ENCODE measurements at places on chromosomes 4 and X. TPM values are rescaled to one million over a fixed set of nuclear protein-coding genes. Genes with fewer than 3 reads are reported as not detected.
A peak's percentile ranks its signal among the peaks of the same experiment; 100 is the strongest.

CTAG2 gene
- not detected for total RNA-seq

TMEM35A gene
- not detected for total RNA-seq

ETNPPL gene
- not detected for total RNA-seq

LONRF3 gene
- total RNA-seq: 13.2 TPM

OPRPN gene
- total RNA-seq: not detected

ARHGAP36 gene
- not detected for total RNA-seq

GIMD1 gene
- total RNA-seq: not detected

CFAP299 gene
- not detected for total RNA-seq

SPANXA2 gene
- not detected for total RNA-seq

SYTL5 gene
- total RNA-seq: 0.21 TPM

ERCC6L gene
- total RNA-seq: 0.26 TPM

APOO gene
- total RNA-seq: 12.1 TPM

- H3K4me1 ChIP-seq: no peaks in the 10 kb centered on the region
- H3K36me3 ChIP-seq: no peaks in the 10 kb centered on the region
- peaks cover 9% of the 10 kb centered on the region for H3K27me3 ChIP-seq
- no peak overlapping the region for H3K27ac ChIP-seq
- no peak for DNase-seq
Measured at GRCh38 chrX:133574716-133575115, 159.4 kb upstream of the GPC4 start.

DNA sequence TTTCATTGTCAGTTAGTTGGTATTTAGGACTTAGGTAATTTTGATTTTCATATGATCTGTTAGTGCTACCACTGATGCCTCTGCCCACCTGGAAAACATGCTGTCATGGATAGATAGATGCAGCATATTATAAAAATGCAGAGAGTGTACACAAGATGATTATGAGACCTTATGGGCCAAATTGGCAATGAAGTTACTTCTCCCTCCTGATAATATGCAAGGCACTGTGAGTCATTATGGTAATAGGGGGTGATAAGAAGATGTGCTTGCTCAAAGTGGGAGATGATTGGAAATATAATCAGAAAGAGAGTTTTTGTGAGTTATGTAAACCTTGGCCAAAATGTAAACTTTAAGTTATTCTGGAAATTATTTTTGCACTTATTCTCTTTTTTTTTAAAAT lies 56.6 kb upstream of the RHOH start:
- no peak overlapping the region for H3K4me3 ChIP-seq
- DNase-seq: no peak
- H3K27me3 ChIP-seq: no peaks in the 10 kb centered on the region
- H3K36me3 ChIP-seq: no peaks in the 10 kb centered on the region
- H3K4me1 ChIP-seq: no peaks in the 10 kb centered on the region

- H3K4me1 ChIP-seq: no peaks in the 10 kb centered on the region
- H3K4me3 ChIP-seq: no peak overlapping the region
- no peak for DNase-seq
- no peaks in the 10 kb centered on the region for H3K36me3 ChIP-seq
- no peak overlapping the region for H3K27ac ChIP-seq
Measured at GRCh38 chr4:138259271-138259670, 17.1 kb upstream of the SLC7A11 start.

DNA sequence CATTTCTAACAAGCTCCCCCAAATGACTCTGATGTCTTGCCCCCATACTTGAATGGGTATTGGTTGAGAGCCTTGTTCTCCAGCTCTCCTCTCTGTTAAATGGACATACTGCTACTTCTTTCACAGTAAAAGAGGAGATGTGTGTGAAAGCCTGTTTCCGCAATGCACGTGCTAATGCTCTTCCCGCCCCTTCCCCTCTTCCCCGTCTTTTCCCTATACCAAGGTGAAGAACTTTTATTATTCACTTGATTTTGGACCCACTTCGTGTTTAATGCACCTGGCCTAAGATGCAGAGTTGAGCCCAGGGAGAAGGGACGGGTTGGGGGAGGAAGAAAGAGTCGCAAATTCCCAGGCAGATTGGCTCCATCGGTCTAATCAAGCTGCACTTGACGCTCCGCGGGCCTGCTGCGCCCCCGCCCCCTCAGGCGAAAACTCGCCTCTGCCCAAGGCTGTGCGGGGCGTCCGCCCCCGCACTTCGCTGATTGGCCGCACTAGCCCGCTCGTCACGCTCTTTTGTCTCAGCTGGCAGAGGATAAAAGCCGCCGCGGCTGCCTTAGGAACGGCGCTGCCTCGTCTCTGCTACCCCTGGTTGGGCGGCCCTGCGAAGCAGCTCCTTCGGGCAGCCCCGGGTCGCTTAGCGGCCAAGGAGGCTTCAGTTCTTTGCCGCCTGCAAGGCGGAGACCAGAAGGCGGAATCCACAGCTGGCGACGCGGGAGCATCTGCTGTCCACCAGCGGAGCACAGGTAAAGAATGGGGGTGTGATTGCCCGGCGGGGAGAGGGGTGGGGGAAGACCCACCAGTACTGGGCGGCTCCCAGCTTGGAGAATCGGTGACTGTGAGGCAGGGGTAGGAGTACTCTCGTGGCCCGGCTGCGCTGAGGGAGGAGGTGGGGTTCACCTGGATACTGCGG lies at the start of gene ZCCHC12:
Gene ZCCHC12, plus strand, starts transcription at position 562 of the 910 bp plus-strand sequence. CDS start 1,421 bp downstream, outside the sequence.
- DNase-seq: peak; percentile 64
- H3K4me3 ChIP-seq: peak within 1 kb of the TSS; percentile 35
- no peaks in the 10 kb centered on the region for H3K36me3 ChIP-seq
- no peak within 1 kb of the TSS for H3K27ac ChIP-seq
- no peaks in the 10 kb centered on the region for H3K27me3 ChIP-seq

GRCh38 chr4:173134426-173134825 lies 34.2 kb upstream of the GALNT7 start:
- no peaks in the 10 kb centered on the region for H3K4me1 ChIP-seq
- no peak for DNase-seq
- no peak overlapping the region for H3K4me3 ChIP-seq
- no peaks in the 10 kb centered on the region for H3K27me3 ChIP-seq

GRCh38 chrX:88136328-88136727 lies 610.7 kb upstream of the CPXCR1 start:
- no peaks in the 10 kb centered on the region for H3K4me1 ChIP-seq
- H3K27me3 ChIP-seq: no peaks in the 10 kb centered on the region
- no peak overlapping the region for H3K4me3 ChIP-seq
- DNase-seq: no peak

DNA sequence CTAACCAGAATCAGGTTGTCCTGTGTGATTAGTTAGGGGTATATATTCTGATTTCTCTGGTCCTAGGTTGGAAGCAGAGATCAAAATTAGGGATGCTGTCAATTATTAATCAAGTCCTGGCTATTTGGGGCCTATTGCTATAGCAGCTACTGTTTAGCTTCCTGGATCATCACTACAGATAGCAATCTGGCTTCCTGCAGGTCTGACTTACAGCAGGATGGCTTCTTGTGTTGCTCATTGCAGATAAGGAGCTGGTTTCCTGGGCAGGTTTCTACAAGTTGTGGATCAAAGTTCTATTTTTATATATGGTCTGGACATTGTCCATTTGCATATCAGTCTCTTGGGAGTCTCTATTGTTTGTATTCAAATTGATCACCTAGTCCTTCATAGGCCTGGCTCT lies 57.7 kb upstream of the C4orf54 start:
- H3K4me3 ChIP-seq: no peak overlapping the region
- H3K4me1 ChIP-seq: no peaks in the 10 kb centered on the region

- no peak for DNase-seq
- no peak overlapping the region for H3K4me3 ChIP-seq
- H3K4me1 ChIP-seq: no peaks in the 10 kb centered on the region
Measured at GRCh38 chrX:40808203-40808602, 72.9 kb upstream of the MED14 start.

GRCh38 chr4:18075823-18076433 lies 54.4 kb upstream of the LCORL start:
- H3K27me3 ChIP-seq: no peaks in the 10 kb centered on the region
- H3K4me1 ChIP-seq: no peaks in the 10 kb centered on the region
- H3K4me3 ChIP-seq: no peak overlapping the region

- H3K27ac ChIP-seq: no peak overlapping the region
- no peaks in the 10 kb centered on the region for H3K4me1 ChIP-seq
- no peaks in the 10 kb centered on the region for H3K27me3 ChIP-seq
- DNase-seq: no peak
- H3K4me3 ChIP-seq: no peak overlapping the region
- H3K36me3 ChIP-seq: no peaks in the 10 kb centered on the region
Measured at GRCh38 chrX:110665223-110666002, 130.2 kb downstream of the CHRDL1 start.

- H3K27ac ChIP-seq: no peak overlapping the region
- H3K36me3 ChIP-seq: no peaks in the 10 kb centered on the region
- no peaks in the 10 kb centered on the region for H3K27me3 ChIP-seq
- H3K4me1 ChIP-seq: no peaks in the 10 kb centered on the region
Measured at GRCh38 chr4:13095722-13096121, 388.4 kb downstream of the RAB28 start.

GRCh38 chr4:177489471-177490246 lies 47.4 kb upstream of the AGA start:
- DNase-seq: no peak
- H3K4me3 ChIP-seq: no peak overlapping the region
- H3K36me3 ChIP-seq: no peaks in the 10 kb centered on the region
- H3K27me3 ChIP-seq: no peaks in the 10 kb centered on the region

- DNase-seq: no peak
- no peak overlapping the region for H3K27ac ChIP-seq
- no peaks in the 10 kb centered on the region for H3K4me1 ChIP-seq
- H3K27me3 ChIP-seq: no peaks in the 10 kb centered on the region
- H3K36me3 ChIP-seq: no peaks in the 10 kb centered on the region
Measured at GRCh38 chr4:40446839-40447238, 111.7 kb downstream of the CHRNA9 start.

DNA sequence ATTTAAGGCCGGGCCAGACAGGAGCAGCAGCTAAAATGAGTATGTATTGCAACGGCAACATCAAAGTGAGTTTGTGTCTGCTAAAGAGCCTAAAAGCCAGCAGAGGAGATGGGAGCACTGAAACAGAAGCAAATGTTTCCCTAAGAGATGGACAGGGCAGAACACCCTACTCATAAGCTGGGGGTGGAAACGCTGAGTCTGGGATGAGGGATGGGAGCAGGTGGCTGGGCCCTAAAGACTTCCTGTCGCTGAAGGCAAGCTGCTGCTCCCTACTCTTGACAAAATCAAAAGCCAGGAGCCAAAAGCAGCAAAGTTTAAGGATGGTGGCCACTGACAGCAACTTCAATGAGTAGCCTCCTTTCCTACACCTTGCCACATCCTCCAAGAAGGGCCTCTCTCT lies 40.6 kb upstream of the NAP1L5 start:
- peaks cover 20% of the 10 kb centered on the region for H3K4me1 ChIP-seq
- H3K4me3 ChIP-seq: no peak overlapping the region
- H3K27ac ChIP-seq: peak overlapping the region; percentile 58
- H3K36me3 ChIP-seq: no peaks in the 10 kb centered on the region

- no peak overlapping the region for H3K4me3 ChIP-seq
- no peaks in the 10 kb centered on the region for H3K4me1 ChIP-seq
- no peaks in the 10 kb centered on the region for H3K27me3 ChIP-seq
- H3K27ac ChIP-seq: no peak overlapping the region
Measured at GRCh38 chr4:65467068-65467680, 203.1 kb downstream of the EPHA5 start.

DNA sequence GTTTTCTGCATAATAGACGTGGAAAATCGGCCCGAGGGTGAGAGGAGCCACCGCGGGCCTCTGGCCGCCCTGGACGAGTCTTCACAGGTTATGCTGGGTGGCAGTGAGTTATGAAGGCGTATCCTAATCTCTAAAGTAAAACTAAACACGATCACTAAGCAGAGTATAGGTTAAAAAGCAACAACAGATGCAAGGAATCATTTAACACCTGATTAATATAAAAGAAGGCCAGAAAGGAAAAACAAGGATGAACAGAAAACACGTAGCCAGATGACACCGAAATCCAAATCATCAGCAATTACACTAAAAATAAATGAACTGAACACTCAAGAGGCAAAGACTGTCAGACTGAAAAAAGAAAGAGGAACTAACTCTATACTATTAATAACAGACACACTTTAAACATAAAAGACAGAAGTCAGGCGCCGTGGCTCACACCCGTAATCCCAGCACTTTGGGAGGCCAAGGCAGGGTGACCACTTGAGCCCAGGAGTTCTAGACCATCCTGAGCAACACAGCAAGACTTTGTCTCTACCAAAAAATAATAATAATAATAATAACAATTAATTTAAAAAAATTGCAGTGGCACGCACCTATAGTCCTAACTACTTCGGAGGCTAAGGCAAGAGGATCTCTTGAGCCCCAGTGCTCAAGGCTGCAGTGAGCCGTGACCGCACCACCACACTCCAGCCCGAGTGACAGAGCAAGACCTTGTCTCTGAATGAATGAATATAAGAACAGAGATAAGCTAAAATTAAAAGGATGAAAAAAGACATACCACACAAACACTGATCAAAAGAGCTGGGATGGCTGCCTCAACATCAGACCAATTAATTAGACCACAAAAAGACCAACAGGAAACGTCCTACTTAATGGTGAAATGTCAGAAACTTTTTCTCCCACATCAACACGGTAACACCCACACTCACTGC lies 30.0 kb downstream of the CTBP1 start:
- H3K27me3 ChIP-seq: no peaks in the 10 kb centered on the region
- peak overlapping the region; percentile 33 for H3K27ac ChIP-seq
- no peaks in the 10 kb centered on the region for H3K36me3 ChIP-seq
- no peak for DNase-seq
- peaks cover 4% of the 10 kb centered on the region for H3K4me1 ChIP-seq
- H3K4me3 ChIP-seq: no peak overlapping the region

GRCh38 chr4:10129196-10130177 lies 12.9 kb upstream of the WDR1 start:
- no peaks in the 10 kb centered on the region for H3K4me1 ChIP-seq
- H3K36me3 ChIP-seq: no peaks in the 10 kb centered on the region
- H3K27me3 ChIP-seq: no peaks in the 10 kb centered on the region

- H3K36me3 ChIP-seq: no peaks in the 10 kb centered on the region
- no peaks in the 10 kb centered on the region for H3K27me3 ChIP-seq
- H3K27ac ChIP-seq: no peak overlapping the region
- H3K4me1 ChIP-seq: no peaks in the 10 kb centered on the region
Measured at GRCh38 chr4:177386278-177386815, 55.9 kb downstream of the AGA start.

- H3K27ac ChIP-seq: no peak overlapping the region
- no peak overlapping the region for H3K4me3 ChIP-seq
- no peaks in the 10 kb centered on the region for H3K27me3 ChIP-seq
- no peaks in the 10 kb centered on the region for H3K36me3 ChIP-seq
- H3K4me1 ChIP-seq: no peaks in the 10 kb centered on the region
Measured at GRCh38 chrX:132226169-132226568, 6.9 kb upstream of the RAP2C start.

- H3K27ac ChIP-seq: no peak overlapping the region
- no peaks in the 10 kb centered on the region for H3K4me1 ChIP-seq
- H3K27me3 ChIP-seq: no peaks in the 10 kb centered on the region
Measured at GRCh38 chr4:153439831-153440230, 26.3 kb upstream of the TMEM131L start.

GRCh38 chr4:183469285-183469684 lies 24.8 kb downstream of the CDKN2AIP start:
- no peaks in the 10 kb centered on the region for H3K36me3 ChIP-seq
- H3K4me3 ChIP-seq: no peak overlapping the region
- no peaks in the 10 kb centered on the region for H3K27me3 ChIP-seq

DNA sequence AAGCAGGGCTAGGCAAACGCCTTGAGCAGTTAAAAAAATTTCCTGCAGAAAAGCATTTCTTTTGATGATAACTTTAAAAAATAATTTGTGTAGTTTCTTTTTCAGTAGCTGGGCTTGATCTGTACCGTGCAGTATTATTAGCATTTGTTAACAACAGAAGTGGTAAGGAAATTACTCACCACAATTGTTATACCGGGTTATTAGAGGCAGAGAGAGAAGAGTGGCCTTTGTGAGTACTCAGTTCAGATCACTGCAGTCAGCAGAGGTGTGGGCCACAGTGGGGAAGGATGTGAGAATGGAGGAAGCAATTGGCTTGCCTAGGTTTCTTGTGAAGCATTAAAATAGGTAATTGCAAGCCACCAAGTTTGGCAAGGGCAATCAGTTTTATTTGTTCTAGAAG lies 14.3 kb upstream of the IL21 start:
- no peak overlapping the region for H3K4me3 ChIP-seq
- DNase-seq: no peak
- H3K36me3 ChIP-seq: no peaks in the 10 kb centered on the region
- H3K4me1 ChIP-seq: no peaks in the 10 kb centered on the region
- no peaks in the 10 kb centered on the region for H3K27me3 ChIP-seq
